ENCODE measurements at places on chromosomes 3 and 15.
A peak's percentile ranks its signal among the peaks of the same experiment; 100 is the strongest.

DNA sequence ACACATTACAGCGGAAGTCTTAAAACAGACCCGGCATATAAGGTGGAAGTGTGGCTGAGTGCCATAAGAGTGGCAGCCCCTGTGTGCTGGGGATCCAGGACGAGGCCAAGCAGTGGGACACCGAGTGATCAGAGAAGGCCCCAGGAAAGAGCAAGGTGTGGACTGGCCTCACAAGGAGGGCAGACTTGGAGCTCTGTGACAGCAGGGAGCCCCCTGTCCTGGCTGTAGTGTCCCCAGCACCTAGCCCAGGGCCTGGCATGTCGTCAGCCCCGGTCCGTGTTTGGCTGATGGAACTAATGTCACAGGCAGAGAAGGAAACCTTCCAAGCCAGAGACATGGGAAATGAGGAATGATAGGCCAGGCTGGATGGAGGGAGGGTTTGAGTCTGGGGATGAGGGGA is 4.8 kb downstream of the PDIA5 start:
- H3K4me3 ChIP-seq = no peak overlapping the region
- H3K27ac ChIP-seq = no peak overlapping the region
- H3K27me3 ChIP-seq = no peaks in the 10 kb centered on the region
- H3K36me3 ChIP-seq = no peaks in the 10 kb centered on the region
- no peak for DNase-seq
- H3K4me1 ChIP-seq = peaks cover 17% of the 10 kb centered on the region

DNA sequence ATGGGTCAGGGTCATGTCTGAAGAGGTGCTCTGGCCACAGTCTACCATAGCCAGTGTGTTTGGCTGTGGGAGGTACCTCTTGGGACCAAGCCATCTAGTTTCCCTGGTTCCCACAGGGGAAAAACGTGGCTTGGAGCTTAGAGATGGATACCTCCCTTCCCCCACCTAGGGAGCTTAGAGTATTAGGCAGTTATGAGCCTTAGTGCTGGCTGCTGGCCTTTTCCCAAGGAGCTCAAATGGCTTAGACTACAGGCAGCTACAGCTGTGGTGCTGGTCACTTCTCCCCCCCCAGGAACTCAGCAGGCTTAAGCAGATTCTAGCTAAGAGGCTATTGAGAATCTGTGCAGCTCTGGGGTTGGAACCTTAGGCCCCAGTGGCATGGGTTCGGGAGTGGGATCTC is 591.2 kb downstream of the NSUN3 start:
- H3K36me3 ChIP-seq = no peaks in the 10 kb centered on the region
- H3K27me3 ChIP-seq = no peaks in the 10 kb centered on the region
- H3K4me1 ChIP-seq = no peaks in the 10 kb centered on the region
- DNase-seq = no peak
- H3K4me3 ChIP-seq = no peak overlapping the region

DNA sequence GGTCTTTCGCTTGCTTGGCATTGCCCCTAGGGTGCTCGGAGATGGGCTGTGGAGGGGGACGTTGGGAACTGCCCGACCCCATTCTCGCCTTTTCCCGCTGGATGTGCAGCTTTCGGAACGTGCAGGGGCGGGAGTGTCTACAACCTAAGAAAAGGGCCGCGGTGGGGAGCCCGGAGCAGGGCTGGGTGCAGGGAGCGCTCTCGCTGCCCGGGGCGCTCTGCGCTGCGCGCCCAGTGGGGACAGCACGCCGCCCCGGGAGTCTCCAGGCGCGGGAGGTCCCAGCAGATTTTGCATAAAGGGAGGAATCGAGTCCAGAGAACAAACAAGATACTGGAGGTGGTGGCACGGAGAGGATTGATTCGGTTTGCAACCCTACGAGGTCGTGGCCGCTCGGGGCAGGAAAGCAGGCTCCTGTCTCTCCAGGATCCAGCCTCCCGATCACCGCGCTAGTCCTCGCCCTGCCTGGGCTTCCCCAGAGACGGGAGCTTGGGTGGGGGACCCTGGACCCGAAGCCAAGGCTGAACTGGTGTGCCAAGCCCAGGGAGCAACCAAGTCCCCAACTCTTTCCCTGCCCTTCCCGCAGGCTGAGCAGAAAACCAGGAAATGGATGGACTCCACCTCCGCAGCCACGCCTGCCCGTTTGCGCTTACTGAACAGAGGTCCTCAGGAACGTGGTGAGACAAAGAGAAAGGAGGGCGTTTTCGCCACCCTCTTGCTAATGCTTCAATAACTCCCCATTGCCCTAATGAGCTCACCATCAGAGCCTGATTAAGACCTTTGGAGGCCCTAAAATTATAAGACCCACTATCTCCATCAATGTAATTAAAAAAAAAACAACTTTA is 59.7 kb downstream of the NOX5 start:
- H3K4me3 ChIP-seq = peak overlapping the region; percentile 15
- no peak overlapping the region for H3K27ac ChIP-seq
- H3K27me3 ChIP-seq = peaks cover 36% of the 10 kb centered on the region
- no peaks in the 10 kb centered on the region for H3K36me3 ChIP-seq
- no peak for DNase-seq
- peaks cover 9% of the 10 kb centered on the region for H3K4me1 ChIP-seq

GRCh38 chr3:176937541-176937940 is 259.7 kb downstream of the TBL1XR1 start:
- H3K27me3 ChIP-seq = peaks cover 21% of the 10 kb centered on the region
- H3K27ac ChIP-seq = no peak overlapping the region
- no peak for DNase-seq
- H3K4me3 ChIP-seq = no peak overlapping the region

DNA sequence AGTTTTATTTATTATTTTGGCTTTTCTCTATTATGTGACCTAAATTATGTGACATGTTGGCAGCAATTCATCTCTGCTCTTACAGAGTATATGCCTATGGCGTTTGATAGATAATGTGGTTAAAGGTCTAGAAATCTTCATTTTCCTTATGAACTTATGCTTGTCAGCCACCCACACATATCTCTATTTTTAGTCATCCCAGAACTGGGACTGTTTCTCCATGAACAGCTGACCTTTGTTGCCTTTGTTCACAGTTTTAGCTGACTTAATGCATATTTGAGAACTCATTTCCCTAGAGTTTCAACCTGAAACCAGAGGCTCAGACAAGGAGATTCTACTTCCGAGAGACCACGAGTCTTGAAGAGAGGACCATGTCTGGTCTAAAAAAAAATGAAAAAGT is 176.5 kb downstream of the RAP2B start:
- H3K36me3 ChIP-seq = no peaks in the 10 kb centered on the region
- H3K27ac ChIP-seq = no peak overlapping the region
- DNase-seq = no peak

DNA sequence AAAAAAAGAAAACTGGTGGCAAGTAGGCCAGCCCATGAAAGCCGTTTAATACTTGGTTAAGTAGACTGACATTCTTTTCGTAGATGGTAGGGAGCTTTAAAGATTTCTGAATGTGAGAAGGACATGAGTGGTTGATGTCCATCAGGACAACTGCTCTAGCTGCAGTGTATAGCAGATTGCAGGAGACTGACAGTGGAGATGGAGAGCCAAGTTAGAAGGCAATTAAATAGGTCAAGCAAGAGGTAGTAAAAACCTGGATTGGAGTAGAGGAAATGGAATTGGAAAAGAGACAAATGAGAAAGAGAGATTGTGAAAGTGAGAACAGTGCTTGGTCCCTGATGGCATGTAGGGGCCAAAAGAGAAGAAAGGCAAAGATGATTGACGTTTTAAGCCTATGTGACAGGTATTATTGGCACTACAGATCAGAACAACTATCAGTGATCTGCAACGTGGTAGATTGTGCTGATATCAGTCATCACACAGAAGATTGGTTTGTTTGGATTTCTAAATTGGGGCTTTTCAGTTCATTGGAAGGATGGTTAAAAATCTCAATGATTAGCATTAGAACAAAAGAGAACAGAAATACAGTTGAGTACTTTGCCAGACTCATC is 74.0 kb downstream of the CNTN4 start:
- no peaks in the 10 kb centered on the region for H3K4me1 ChIP-seq
- H3K4me3 ChIP-seq = no peak overlapping the region
- no peaks in the 10 kb centered on the region for H3K27me3 ChIP-seq
- H3K36me3 ChIP-seq = no peaks in the 10 kb centered on the region
- H3K27ac ChIP-seq = no peak overlapping the region

DNA sequence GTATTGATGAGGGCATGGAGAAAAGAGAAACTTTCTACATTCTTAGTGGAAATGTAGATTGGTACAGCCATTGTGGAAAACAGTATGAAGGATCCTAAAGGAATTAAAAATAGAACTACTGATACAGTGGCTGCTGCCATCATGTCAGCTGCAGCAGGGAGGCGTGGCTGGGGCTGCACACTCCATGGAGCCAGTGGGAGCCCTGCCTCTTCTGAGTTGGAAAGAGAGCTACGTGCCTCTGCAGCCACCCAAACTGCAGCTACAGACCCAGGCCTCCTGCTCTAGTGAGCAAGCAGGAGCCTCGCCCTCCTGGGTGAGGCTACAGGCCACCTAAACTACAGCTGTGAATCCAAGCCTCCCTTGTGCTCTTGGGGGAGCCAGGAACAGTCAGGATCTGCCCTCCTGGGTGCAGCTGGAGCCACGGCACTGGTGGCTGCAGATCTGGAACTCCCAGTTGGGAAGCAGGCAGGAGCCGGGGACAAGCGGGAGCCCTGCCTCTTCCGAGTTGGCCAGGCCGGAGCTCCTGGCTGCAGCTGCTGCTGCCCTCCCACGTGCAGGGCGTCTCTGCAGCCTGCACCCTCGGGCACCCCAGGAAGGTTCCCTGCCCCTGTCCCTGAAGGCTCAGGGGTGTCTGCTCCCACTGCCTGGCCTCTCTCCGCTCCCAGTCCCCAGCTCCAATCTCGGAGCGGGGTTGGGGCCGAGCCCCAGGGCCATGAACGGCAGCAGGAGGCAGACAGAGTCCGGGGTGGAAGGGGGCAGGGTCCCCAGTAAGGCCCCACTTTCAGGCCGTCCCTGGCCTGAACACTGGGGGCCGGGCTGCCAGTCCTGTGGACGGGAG is 64.5 kb downstream of the THBS1 start:
- no peak for DNase-seq
- H3K27me3 ChIP-seq = no peaks in the 10 kb centered on the region
- peaks cover 8% of the 10 kb centered on the region for H3K36me3 ChIP-seq

DNA sequence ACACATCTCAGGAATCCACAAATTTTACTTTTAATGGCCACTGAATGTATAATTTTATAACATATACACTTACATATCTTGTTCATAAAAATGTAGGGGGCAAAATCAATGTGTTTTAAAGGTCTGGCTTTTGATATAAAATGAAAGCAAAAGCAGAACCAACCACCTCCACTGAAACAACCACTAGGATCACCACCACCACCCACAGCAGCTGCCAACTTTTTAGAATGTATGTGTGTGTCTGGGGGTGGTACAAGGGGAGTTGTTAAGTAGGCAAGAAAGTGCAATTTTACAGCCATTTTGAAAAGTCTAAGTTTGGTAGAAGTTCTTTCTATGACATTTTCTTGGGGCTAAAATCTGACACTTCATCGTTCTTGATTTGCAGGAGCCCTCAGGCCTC is 44.0 kb downstream of the OTOL1 start:
- no peaks in the 10 kb centered on the region for H3K4me1 ChIP-seq
- no peak overlapping the region for H3K27ac ChIP-seq
- no peaks in the 10 kb centered on the region for H3K36me3 ChIP-seq
- H3K4me3 ChIP-seq = no peak overlapping the region
- no peak for DNase-seq

GRCh38 chr15:90665288-90666134 is 51.6 kb upstream of the BLM start:
- peaks cover 52% of the 10 kb centered on the region for H3K27me3 ChIP-seq
- peaks cover 37% of the 10 kb centered on the region for H3K4me1 ChIP-seq
- no peak for DNase-seq
- no peak overlapping the region for H3K27ac ChIP-seq
- H3K4me3 ChIP-seq = peak overlapping the region; percentile 81

- no peaks in the 10 kb centered on the region for H3K27me3 ChIP-seq
- DNase-seq = no peak
Observed at GRCh38 chr3:76841747-76842146, 198.2 kb upstream of the ROBO2 start.

- no peak overlapping the region for H3K4me3 ChIP-seq
- H3K27me3 ChIP-seq = no peaks in the 10 kb centered on the region
- no peak overlapping the region for H3K27ac ChIP-seq
Observed at GRCh38 chr15:85116066-85116465, 134.4 kb downstream of the PDE8A start.

- H3K27me3 ChIP-seq = peaks cover 84% of the 10 kb centered on the region
- no peak overlapping the region for H3K27ac ChIP-seq
- peak overlapping the region; percentile 70 for H3K4me3 ChIP-seq
Observed at GRCh38 chr3:129974833-129975704, 549 bp downstream of the TRH start.

DNA sequence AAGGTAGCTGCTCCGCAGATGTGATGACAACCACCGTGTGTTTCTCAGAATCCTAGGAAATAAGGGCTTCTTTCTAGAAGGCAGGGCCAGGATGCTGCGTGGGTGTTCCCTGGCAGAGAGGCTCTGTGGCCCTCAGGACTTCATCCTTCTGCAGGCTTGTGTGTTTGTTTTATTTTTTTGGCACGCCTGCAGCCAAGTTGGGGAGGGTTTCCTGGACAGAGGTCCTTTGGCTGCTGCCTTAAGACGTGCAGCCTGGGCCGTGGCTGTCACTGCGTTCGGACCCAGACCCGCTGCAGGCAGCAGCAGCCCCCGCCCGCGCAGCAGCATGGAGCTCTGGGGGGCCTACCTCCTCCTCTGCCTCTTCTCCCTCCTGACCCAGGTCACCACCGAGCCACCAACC is at the start of gene CLEC3B:
TSS of gene CLEC3B (plus strand) at position 266 of the 400 bp plus-strand sequence. CDS start at position 326, 60 bp downstream.
- no peak within 1 kb of the TSS for H3K27ac ChIP-seq
- no peak within 1 kb of the TSS for H3K4me3 ChIP-seq
- H3K36me3 ChIP-seq = no peaks in the 10 kb centered on the region

DNA sequence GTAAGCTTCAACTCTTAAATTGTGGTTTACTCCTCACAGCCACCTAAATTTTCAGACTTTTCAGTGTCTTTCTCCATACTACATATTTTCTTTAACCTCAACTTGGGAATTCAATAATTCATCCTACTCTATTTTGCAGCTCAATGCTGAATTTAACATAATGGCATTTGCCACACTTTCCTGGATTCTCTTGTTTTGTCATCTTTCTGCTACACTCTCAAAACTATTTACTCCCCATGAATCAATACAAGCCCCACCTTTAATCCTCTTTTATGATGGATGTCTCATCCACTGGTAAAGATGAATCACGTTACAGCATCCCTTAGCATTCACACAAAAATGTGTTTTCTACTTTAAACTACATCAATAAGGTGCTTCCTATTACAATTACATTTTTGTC is 19.6 kb upstream of the CHMP2B start:
- H3K27ac ChIP-seq = no peak overlapping the region
- H3K4me3 ChIP-seq = no peak overlapping the region
- H3K27me3 ChIP-seq = peaks cover 10% of the 10 kb centered on the region
- DNase-seq = no peak
- H3K36me3 ChIP-seq = no peaks in the 10 kb centered on the region
- no peaks in the 10 kb centered on the region for H3K4me1 ChIP-seq

- no peaks in the 10 kb centered on the region for H3K27me3 ChIP-seq
- H3K4me3 ChIP-seq = no peak overlapping the region
- H3K4me1 ChIP-seq = no peaks in the 10 kb centered on the region
- peaks cover 31% of the 10 kb centered on the region for H3K36me3 ChIP-seq
- H3K27ac ChIP-seq = no peak overlapping the region
- DNase-seq = no peak
Observed at GRCh38 chr3:172312001-172312400, 136.3 kb downstream of the GHSR start.
